ENCODE measurements at places on chromosomes 7 and 10.

GRCh38 chr7:123201901-123202300 lies 2.1 kb upstream of the SLC13A1 start:
- DNase-seq: no peak

DNA sequence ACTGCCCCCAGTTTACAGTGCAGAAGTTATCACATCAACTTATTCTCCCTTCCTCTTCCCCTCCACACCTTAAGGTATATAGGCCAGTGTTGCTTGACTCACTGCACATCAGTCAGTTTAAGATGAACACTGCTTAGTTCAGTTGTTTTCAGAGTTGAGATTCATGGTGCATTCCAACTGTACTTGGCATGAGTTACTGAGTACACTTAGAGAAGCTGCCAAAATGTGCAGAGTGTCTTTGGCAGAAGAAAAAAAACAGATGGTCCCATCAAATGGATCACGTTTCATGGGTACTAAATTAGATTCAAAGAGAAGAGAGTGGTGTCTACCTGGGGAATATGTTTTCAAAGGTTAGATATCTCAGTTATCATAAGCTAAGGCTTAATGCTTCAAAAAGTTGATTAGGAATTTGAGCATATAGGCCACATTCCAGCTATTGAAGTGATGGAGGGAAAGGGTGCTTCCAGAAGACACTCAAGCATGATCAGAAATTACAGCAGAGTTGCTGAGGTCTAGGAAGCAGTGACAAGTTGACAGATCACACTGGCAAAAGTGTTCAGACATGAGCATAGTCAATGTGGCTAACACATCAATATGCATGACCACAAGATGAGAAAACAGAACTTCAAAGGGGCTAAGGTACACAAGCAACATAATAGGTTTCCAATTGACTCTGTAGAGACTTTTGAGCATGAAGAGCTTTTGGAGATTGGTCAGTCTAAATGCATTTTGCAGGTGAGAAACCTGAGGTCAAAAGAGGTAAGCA lies 579.2 kb upstream of the CELF2 start:
- DNase-seq: no peak

DNA sequence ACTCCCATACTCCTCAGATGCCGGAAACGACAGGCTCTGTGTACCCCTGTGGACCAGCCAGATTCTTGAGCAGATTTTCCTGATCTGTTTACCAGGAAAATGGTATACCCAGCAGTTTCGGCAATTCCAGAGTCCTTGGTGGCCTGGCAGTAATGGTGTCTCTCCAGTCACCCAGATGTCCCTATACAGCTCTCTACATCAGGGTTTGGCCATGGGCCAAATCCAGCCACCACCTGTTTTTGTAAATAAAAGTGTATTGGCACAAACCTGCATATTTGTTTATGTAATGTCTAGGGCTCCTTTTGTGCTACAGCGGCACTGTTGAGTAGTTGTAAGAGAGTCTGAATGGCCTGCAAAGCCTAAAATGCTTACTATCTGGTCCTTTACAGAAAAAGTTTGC lies 491.3 kb downstream of the RPS24 start:
- no peak for DNase-seq

DNA sequence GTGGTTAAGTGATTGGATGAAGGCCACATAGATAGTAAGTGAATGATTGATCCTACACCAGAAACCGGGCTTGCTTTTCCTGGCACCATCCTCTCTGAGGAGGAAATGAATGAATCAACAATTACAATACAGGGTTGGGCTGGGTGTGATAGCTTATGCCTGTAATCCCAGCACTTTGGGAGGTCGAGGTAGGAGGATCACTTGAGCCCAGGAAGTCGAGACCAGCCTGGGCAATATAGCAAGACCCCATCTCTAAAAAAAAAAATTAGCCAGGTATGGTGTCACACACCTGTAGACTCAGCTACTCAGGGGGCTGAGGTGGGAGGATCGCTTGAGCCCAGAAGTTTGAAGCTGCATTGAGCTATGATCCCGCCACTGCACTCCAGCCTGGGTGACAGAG lies 111.5 kb downstream of the COL26A1 start:
- no peak for DNase-seq

GRCh38 chr10:72328045-72328828 lies 26.5 kb downstream of the DNAJB12 start:
- DNase-seq: no peak

GRCh38 chr7:2860627-2861133 lies 16.6 kb upstream of the GNA12 start:
- no peak for DNase-seq

GRCh38 chr7:2011266-2012043 lies 221.3 kb downstream of the MAD1L1 start:
- DNase-seq: no peak

- DNase-seq: no peak
Observed at GRCh38 chr7:114293289-114294012, 121.2 kb upstream of the FOXP2 start.

GRCh38 chr7:115097175-115097671 lies 175.3 kb downstream of the MDFIC start:
- no peak for DNase-seq

DNA sequence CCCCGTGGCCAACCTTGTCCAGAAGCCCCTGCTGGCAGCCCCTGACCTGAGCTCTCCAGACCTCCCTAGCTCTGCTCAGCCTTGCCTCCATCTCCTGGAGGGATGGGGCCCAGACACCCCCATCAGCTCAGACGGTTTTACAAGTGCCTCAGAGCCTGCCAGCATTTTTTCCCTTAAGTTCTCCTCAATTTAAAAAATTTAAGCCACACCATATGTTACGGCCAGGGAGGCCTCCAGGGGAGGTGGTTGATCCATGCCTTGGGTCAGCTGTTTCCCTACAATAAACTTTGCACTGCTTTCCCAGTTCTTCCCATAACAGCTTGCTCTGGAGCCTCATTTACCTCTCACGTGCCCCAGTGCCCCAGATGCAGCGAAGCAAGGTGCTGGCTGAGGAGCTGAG lies 143.5 kb downstream of the RGS10 start:
- no peak for DNase-seq

DNA sequence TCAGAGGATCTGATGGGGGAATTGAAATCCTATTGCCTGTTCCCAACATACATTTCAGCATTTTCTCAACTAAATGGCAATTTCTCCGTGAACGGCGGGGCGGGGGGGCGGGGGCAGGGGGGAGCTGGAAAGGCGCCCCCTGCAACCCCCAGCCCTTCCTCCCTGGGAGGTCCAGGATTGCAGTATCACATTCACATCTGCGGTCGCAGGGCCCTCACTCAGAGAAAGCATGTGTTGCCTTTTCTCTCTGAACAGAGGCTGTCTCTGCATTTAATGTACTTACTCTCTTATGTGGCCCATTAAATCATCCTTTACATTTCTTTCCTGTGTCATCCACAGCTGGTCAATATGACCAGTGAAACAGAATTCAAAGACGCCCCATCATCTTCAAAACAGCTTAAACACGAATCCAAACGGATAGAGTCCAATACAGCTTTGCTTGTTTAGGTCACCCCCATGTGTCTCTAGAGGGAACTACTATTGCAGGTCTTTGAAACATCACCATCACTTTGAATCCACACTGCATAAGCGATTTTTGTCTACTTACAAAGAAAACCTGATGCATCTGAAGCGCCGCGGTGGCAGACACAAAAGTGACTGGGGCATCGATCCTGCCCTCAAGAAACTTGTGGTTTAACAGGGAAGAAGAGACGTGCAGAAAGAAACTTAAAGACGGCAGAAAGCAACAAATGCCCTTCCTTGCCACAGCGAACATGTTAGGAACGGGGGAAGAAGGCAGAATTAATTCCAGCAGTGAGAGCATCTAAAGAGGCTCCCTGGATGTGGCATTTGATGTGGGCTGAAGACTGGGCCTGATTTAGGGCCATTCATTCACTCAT lies 17.0 kb upstream of the ECHDC3 start:
- DNase-seq: no peak

- DNase-seq: no peak
Observed at GRCh38 chr10:69377191-69377590, 39.5 kb downstream of the TACR2 start.

- DNase-seq: no peak
Observed at GRCh38 chr10:101969412-101969922, 86.5 kb downstream of the ARMH3 start.

DNA sequence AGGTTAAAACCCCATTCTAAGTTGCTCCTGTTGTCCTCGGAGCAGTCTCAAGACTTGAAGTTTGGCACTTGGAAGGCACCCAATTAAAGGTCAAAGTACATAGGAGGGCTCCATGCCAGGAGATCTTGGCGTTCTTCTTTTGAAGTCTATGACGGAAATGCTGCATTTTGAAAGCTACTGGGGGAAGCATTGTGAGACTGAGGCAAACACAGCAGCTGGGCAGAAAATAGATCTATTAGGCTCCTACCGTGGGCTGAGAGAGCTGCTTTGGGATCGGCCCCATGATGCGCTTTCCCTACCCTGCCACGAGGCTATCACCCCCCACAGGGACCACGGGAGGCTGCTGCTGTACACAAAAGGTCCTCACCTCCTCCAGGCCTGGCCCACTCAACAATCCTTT lies 20.0 kb downstream of the KIAA1549 start:
- no peak for DNase-seq

DNA sequence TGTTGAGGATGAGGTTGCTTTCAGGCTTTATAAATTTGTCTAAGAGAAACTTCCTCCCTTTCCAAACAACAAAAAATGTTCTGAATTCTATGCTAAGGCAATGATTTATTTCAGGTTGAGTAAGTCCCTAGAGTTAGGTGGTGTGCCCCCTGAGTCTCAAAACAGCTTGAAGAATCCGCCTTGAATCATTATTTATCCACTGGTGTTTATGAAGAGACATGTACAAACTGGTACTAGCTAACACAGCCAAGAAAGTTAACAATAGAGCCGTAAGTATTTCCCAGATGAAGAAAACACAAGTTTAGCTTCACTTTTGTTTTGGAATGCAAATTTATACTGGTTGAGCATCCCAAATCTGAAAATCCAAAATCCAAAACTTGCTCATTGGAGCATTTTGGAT lies 66.2 kb upstream of the SRPK2 start:
- DNase-seq: no peak

- no peak for DNase-seq
Observed at GRCh38 chr10:69838853-69839252, 37.1 kb downstream of the COL13A1 start.

- DNase-seq: no peak
Observed at GRCh38 chr7:94295850-94296249, 98.8 kb upstream of the COL1A2 start.

DNA sequence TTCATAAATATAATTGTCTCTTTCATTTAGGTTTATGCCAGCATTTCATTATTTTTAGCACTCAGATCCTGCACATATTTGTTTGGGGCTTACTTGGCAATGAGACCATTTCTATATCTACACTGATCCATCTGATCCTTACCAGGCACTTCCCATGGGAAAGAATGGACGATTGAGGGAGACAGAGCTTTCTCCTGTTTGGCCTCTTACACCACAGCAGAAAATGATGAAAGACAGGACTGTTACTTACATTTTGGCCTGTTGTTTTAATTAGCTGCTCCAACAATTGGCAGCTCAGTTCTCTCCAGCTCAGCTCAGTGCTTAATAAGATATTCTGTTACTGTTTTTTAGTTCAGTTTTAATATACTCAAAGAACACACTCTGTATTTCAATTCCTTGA lies 77.6 kb upstream of the RSU1 start:
- DNase-seq: no peak

DNA sequence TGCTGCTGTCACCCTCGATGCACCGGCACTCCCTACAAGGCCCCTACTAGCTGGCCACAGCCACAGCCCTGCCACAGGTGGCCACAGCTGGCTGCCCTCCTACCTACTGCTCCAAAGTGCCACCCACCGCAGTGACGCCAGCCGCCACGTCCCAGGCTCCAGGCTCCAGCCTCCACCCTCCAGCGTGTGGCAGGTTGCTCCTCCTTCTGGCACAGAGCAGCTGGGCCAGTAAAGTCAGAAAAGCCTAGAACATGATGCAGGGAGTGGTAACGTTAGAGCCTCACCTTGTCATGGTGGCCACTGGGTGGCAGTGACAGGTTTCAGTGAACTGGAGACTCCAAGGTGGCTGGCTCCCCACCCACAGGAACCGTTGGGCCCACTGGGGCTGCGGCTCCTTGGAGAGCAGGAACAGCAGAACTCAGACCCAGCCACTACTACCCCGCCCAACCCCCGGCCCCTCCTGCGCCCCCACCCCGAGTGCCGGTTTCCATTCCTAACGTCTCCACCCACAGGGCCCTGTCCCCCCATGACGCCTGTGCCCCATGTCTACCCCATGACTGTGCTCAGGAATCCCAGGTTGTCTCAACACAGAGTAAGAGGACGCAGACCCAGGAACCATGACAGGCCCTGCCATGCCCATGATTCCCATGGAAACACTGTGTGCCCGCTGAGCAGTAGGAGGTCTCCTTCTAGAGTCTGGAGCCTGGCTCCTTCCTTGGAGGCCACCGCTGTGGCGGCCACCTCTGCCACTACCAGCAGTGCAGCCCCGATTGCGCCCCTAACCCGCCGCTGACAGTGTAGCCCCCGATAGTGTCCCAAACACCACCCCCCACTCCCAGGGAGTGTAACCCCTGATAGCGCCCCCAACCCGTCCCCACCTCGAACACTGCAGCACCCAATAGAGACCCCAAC lies 52.3 kb upstream of the ZNF33B start:
- DNase-seq: no peak

DNA sequence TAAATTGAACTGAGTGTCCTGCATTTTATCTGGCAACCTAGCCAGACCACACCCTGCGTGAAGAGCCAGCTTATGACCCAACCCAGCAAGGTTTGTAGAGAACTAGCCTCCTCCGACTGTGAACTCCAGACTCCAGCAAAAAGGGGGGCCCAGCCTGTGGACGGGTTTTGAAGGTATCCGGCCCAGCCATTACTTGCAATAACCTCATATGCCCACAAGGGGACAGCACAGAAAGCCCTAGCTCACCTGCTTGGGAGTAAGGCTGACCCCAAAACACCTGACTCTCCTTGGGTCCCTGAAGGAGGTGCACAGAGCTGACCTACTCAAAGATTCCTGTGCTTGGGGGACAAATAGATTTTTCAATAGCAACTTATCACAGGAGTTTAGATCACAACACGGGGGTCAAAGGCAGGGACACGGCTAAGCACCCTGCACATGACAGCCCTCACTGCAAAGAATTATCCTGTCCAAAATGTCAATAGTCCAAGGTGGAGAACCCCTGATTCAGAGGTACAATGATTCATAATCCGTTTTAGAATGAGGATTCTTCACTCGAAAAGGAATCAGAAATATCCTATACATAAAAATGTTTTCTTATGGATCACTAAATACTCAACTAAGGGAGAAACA lies 4.6 kb downstream of the TRPV6 start:
- DNase-seq: no peak

- DNase-seq: no peak
Observed at GRCh38 chr7:133021196-133021595, 60.7 kb downstream of the CHCHD3 start.

- DNase-seq: no peak
Observed at GRCh38 chr10:80484243-80484642, 30.1 kb downstream of the TSPAN14 start.
